ENCODE measurements at places on chromosomes 4 and X.

DNA sequence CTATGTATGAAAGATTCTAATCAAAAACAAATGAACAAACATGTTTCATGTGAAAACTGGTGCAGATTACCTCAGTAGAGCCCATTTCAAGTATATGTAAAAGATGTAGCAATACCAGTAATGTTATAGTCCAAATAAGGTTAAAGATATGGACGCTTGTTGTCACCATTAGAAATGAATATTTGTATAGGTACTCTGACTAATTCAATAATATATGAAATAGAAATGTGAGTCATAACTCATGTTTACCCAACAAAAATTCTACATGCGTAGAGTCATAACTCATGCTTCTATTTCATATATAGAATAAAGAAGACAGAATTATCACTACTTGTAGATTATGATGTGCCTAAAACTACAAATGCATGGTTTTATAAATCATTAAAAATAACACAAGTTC, 739.1 kb upstream of the DIAPH2 start:
- no peak for DNase-seq

GRCh38 chr4:12403175-12403574, 974.5 kb upstream of the HS3ST1 start:
- no peak for DNase-seq

GRCh38 chrX:119325456-119325855, 73.7 kb upstream of the SLC25A43 start:
- DNase-seq = no peak

GRCh38 chr4:45865781-45866180, 258.1 kb downstream of the GABRG1 start:
- no peak for DNase-seq

DNA sequence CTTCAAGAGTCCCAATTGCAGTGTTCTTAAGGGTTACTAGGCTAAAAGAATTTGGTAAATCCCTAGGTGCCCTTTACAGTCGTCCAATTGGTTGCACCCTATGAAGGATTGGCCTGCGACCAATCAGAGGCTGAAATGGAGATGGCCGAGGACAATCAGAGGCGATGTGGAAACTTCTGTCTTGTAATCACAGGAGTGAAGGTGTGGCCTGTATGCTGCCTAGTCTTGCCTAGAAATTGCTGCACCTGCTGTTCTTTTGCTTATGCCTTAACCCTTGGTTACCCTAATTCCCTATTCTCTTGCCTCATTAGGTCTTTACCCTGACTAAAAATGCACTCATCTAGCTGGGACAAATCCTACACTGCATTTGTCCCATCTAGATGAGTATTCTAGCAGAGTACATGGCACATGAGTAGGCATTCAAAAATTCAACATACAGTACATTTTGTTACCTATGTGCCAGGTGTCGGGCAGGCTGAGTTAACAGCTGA, 1.0 kb upstream of the DCK start:
- DNase-seq = no peak

- DNase-seq = no peak
These were observed at the start of gene TASL for GRCh38 chrX:30577362-30577991. Gene TASL, minus strand, starts transcription at chrX:30577766. Its CDS starts 17,411 bp downstream, at chrX:30560355.

GRCh38 chr4:152778656-152779512, 646 bp downstream of the TIGD4 start:
- DNase-seq = peak; percentile 6

GRCh38 chr4:184355111-184355604, 119.2 kb downstream of the IRF2 start:
- DNase-seq = no peak

Measured in stimulated activated CD4-positive, alpha-beta T cell treated with anti-CD3 and anti-CD28 coated beads, Interleukin-4, amount 100 ng/mL, for 48 hours (primary cell).